ENCODE measurements at places on chromosomes 7 and 10.

- peak; percentile 83 for DNase-seq
These were observed 15.4 kb downstream of the CLCN1 start for GRCh38 chr7:143331179-143331801.

GRCh38 chr10:29517352-29517923 lies 117.3 kb downstream of the SVIL start:
- DNase-seq: no peak

- no peak for DNase-seq
These were observed 125.7 kb downstream of the GFRA1 start for GRCh38 chr10:116147147-116147905.

GRCh38 chr7:100693312-100694097 lies 545 bp downstream of the GIGYF1 start:
- DNase-seq: no peak

DNA sequence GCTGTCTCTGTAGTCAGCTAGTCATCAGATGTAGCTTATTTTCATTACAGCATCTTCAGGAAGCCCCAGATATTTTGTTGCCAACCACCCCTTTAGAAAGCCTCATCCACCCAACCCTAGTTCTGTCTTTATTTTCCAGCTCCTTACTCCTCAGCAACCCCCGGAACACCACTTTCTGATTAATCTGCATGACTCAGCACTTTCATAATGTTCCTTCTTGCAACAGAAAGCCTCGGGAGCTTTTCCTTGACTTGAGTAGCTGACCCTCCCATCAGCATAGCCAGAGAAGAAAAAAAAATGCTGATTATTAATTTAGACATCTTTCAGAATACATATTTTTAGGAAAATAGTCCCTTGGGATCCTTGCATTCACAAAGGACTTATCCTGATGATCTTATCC lies 244.0 kb upstream of the CXCL12 start:
- DNase-seq: peak; percentile 77

- DNase-seq: no peak
These were observed 423.8 kb upstream of the MKI67 start for GRCh38 chr10:128550045-128550444.

- DNase-seq: no peak
These were observed 35.4 kb downstream of the CDCA7L start for GRCh38 chr7:21910253-21910652.

DNA sequence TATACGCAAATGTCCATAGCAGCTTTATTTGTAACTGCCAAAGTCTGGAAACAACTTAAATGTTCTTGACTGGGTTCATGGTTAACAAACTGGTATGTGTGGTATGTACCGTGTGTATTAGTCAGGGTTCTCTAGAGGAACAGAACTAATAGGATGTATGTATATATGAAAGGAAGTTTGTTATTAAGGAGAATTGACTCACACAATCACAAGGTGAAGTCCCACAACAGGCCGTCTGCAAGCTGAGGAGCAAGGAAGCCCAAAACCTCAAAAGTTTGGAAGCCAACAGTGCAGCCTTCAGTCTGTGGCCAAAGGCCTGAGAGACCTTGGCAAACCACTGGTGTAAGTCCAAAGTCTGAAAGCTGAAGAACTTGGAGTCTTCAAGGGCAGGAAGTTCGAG lies 66.8 kb downstream of the TMEM168 start:
- no peak for DNase-seq

GRCh38 chr7:35495377-35495776 lies 199.6 kb downstream of the HERPUD2 start:
- no peak for DNase-seq

- DNase-seq: peak; percentile 61
These were observed 218.8 kb downstream of the AUTS2 start for GRCh38 chr7:69817121-69817520.

- no peak for DNase-seq
These were observed 6.4 kb upstream of the ACBD5 start for GRCh38 chr10:27247006-27247405.

- no peak for DNase-seq
These were observed 30.5 kb downstream of the PPIF start for GRCh38 chr10:79377557-79378382.

- no peak for DNase-seq
These were observed 33.4 kb downstream of the FAM241B start for GRCh38 chr10:69663369-69663947.

All from GM04504 (cell line).